NCI-H187 treated with DMSO at 0.1 percent for 48 hours (cell line): ENCODE measurements at places on chromosomes 7 and 10.

DNA sequence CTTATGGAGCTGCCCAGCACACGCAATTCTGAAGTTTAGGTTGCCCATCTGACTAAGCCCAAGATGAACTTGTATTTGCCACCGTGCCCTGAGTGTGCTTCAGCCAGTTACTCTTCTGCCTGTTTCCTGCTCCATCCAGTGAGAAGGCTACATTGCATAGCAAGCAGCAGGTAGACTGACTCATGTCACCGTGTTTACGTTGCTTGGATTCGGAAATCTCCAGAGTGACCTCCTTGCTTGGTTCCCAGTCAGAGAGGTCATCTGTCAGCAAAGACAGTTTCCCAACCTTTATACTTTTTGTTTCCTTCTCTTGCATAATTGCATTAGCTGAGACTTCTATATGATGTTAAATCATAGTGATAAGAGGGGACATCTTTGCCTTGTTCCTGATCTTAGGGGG is 30.9 kb downstream of the NACAD start:
- DNase-seq = no peak

GRCh38 chr7:87152112-87152896 is at the start of gene DMTF1:
Gene DMTF1, plus strand, starts transcription at chr7:87152453. Its CDS starts 12,489 bp downstream, at chr7:87164942.
- DNase-seq = peak; percentile 73

- DNase-seq = no peak
Measured at GRCh38 chr10:51846856-51847506, 147.6 kb upstream of the CSTF2T start.

- DNase-seq = no peak
Measured at GRCh38 chr10:86671985-86672710, 3.8 kb downstream of the LDB3 start.

- no peak for DNase-seq
Measured at GRCh38 chr10:100697070-100697469, 48.3 kb upstream of the PAX2 start.

GRCh38 chr7:122315507-122316466 is 11.2 kb upstream of the FEZF1 start:
- no peak for DNase-seq

DNA sequence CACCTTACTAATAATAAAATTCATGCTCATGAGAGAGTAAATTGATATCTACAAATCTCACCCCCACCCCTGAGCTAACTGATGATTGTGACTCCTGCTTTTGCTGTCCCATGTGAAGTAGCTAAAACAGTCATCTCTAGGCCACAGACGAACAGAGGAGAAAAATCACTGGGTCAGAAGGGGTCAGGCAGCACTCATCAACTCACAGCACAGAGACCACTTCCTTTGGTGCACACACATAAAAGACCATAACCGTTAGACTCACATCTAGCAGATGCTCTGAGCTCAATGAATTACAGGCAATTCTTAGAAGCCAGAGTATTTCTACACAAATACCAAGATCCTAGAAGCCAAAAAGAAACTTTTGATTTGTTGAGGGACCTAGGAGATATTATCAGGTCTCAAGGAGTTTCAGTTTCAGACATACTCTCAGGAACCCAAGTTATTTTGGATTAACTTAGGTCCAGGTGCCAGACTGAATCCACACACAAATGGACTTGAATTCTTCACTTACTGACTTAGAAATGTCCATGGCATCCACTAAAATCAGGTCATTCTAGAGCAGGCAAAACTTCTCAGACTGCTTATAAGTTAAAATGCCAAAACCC is 65.0 kb upstream of the TES start:
- DNase-seq = no peak

DNA sequence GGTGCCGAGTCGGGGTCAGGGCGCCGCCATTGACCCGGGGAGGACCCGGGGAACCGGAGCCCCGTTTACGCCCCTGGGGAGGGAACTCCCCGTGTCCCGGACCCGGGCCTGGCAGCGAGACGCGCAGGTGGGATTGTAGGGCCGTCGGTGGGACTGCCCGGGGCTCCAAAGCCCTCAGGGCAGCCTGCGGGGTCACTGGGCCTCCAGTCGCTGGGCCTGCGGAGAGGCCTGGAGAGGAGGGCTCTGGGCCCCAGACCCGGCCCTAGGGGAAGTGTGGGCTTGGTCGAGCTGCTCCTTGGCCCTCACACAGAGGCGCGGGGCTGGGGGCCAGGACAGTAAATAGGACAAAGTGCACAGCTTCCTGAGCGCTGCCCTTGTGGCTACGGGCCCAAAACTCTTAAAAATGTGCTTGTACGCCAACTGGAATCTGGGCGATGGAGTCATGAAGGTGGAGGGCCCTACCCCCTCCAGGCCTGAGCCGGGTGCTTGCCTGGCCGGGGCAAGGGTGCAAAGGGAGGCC is 657 bp downstream of the ECHDC3 start:
- DNase-seq = no peak

- no peak for DNase-seq
Measured at GRCh38 chr10:25501912-25502311, 327.1 kb downstream of the GPR158 start.

DNA sequence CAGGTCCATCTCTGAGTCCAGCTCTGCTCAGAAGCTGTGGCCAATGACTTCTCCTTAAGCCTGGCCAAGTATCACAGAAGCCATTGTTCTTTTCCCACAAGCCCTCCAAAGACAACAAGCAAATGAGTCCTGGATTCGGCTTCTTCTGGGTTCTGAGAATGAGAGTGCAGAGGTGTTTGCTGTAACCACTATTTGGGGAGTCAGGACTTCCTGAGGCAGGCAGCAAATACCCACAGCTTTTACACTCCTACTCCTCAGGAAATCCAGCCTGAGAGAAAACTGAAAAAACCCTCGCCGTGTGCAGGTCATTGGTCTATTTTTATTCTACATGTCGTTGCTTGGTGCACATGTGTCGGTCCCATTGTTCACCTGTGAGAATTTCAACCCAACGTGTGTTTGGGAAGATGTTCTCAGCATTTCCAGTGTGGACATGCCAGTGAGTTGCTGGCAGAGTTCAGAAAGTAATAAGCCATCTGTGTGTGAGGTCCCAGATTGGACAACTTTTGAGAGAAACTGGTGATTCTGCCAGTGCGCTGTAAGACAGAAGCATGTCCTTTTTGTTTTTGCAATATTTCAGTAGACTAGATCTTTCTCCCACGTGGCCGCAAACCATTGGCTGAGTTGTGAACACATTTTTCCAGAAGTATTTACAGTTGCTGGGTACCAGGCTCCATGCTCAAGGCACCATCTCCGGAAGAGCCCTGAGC is 121.6 kb upstream of the LYZL2 start:
- no peak for DNase-seq

GRCh38 chr10:104387130-104387888 is 33.7 kb downstream of the CFAP58 start:
- DNase-seq = no peak

GRCh38 chr7:48168159-48168558 is 3.1 kb upstream of the ABCA13 start:
- no peak for DNase-seq

- DNase-seq = no peak
Measured at GRCh38 chr10:123795196-123795780, 96.3 kb downstream of the CPXM2 start.

GRCh38 chr10:29804025-29804852 is 169.5 kb upstream of the SVIL start:
- no peak for DNase-seq

DNA sequence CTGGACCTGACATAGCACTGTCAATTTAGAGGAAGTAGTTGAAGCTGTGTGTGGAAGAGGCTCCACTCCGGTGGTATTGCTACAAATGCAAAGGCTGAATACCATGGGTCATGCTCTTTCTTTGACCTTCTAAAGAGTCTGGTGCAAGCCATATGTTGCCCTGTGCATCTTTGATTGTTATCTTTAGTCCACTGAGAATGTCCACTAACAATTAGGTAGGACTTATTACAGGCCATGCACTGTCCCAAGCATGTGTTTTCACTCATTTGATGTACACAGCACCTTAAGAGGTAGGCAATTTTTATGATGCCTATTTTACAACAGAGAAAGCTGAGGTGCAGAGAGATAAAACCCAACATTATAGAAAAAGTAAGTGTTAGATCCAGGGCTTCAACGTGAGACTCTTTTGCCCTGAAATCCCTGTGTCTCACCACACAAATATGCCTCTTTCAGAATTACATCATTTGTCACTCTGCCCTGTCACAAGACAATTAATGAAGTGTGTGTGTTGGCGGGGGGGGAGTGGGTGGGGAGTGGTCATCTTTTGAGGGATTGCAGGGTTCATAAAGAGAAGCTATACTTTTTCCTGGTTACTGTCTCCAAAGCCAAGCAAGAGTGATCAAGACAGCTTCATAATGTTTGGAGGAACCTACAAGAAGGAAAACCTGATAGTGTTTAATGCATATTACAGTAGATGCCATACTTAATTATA is 637.6 kb upstream of the IGFBP3 start:
- no peak for DNase-seq

DNA sequence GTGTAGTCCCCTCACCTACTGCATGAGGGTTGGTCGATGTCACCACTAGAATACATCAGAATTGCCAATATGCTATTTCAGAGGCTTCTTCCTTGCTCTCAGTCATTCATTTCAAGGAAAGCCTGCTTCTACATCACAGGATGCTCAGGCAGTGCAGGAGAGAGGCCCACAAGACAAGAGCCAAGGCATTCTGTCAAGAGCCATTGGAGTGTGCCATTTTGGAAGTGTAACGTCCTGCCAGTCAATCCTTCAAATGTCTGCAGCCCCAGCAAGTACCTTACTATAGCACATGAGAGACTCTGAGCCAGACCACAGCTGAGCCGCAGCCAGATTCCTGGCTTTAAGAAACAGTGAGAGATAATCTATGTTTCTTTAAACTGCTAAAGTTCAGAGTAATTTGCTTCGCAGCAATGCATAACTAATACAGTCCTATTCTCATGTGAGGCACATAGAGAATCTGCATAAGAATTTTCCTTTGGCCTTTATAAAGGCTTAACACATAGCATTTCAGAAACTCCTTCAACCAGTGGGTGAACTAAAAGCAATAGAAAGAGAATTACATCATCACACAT is 166.5 kb upstream of the GNAI1 start:
- no peak for DNase-seq

DNA sequence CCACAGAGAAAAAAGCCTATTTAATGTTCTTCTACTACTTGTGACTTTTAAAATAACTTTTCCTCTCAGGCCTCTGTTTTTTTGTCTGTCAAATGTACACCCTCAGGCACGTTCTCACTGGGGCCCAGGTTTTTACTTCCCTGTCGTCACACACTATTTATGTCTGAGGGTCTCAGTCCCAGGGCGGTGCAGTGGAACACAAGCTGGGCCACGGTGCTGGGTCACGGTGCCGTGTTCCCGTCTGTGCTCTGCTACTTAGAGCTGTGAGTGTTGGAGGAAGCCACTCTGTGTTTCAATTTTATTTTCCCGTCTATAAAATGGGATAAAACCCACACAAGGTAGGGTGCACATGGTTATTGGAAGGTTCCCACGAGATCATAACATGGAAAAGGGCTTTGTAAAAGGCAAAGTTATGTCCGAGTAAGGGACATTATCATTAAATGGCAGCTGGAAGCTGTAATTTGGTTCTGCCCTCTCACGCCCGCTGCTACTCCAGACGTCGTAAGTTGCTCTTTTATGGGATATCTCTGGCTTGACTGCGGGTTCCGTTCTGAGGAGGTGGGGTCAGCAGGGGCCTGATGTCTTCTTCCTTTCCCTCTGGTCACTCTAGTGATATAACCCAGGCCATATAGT is 25.2 kb downstream of the ZNF775 start:
- no peak for DNase-seq

GRCh38 chr7:122706836-122707235 is 4.1 kb upstream of the RNF148 start:
- DNase-seq = no peak

- DNase-seq = no peak
Measured at GRCh38 chr7:157470017-157470322, 133.2 kb downstream of the DNAJB6 start.

DNA sequence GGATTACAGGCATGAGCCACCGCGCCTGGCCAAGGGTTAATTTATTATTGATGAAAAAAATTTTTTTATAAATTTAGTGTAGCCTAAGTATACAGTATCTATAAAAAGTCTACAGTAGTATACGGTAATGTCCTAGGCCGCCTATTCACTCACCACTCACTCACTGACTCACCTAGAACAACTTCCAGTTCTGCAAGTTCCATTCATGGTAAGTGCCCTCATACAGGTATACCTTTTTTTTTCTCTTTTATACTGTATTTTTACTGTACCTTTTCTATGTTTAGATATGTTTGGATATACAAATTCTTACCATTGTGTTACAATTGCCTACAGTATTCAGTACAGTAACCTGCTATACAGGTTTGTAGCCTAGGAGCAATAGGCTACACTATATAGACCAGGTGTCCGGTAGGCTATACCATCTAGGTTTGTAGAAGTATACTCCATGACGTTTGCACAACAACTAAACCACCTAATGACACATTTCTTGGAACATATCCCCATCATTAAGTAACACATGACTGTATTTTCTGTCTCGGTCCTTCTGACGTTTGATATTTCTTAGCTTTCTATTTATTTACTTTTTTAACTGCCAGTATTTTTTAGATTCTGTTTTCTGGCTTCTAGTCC is 23.4 kb downstream of the IRF5 start:
- no peak for DNase-seq

GRCh38 chr7:10463701-10464100 is 510.0 kb upstream of the PHF14 start:
- DNase-seq = no peak

- DNase-seq = no peak
Measured at GRCh38 chr7:157926521-157927150, 589.8 kb downstream of the DNAJB6 start.

DNA sequence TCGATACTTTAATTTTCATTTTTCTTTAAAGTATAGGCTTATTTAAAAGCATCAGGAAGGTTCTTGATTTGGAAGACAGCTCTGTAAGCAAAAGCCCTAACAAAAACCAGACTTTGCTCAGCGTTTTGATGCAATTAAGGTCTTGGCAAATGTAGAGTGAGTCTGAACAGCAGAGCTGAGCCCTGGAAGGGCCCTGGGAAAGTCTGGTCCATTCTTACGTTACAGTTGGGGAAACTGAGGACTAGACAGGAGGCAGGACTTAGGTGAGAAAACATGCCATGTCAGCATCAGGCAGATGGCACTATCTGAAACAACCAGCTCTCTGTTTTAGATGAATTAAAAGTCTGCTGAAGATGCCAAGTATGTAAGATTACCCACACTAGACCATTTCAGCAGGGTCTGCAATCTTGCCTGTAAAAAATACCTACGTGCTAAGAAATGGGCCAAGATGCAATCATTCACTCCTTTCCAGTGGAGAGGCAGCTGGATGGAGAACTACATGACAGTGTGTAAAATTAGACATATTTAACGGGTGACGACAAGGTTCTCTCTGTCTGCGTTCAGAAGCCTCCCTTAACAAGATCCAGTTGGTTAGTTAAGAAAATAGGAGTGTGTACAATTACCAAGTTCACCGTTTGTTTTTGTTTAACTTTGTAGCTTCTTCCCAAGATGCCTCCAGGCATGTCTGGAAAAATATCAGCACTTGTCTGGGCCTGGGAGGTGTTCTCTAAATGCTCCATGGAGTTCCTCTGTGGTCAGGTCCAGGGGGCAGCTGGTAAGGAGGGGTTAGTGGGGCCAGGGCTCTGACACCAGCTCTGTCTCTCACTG is 502.3 kb upstream of the ZMIZ1 start:
- DNase-seq = no peak
